ENCODE measurements at places on chromosomes 4 and X.

GRCh38 chrX:149205937-149206336, 299.2 kb downstream of the IDS start:
- DNase-seq = no peak

GRCh38 chr4:28179126-28179525, 1318.5 kb downstream of the STIM2 start:
- no peak for DNase-seq

- DNase-seq = no peak
These were observed 147.6 kb upstream of the MSX1 start for GRCh38 chr4:4711902-4712301.

DNA sequence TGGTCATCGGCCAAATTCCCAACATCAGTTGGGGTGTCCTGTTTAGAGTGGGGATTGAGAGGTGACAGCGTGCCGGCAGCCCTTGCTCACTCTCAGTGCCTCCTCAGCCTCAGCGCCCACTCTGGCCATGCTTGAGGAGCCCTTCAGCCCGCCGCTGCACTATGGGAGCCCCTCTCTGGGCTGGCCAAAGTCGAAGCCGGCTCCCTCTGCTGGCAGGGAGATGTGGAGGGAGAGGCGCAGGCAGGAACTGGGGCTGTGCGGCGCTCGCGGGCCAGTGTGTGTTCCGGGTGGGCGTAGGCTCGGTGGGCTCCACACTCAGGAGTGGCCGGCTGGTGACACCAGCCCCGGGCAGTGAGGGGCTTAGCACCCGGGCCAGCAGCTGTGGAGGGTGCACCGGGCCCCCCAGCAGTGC, 7.1 kb upstream of the CENPU start:
- no peak for DNase-seq

- no peak for DNase-seq
These were observed 24.7 kb upstream of the LRAT start for GRCh38 chr4:154719087-154719486.

Data from stimulated activated CD8-positive, alpha-beta memory T cell treated with anti-CD3 and anti-CD28 coated beads, Interleukin-12 subunit alpha, Interleukin-12 subunit beta, amount 100 ng/mL, for 1 hour (primary cell).